ENCODE measurements at places on chromosomes 6 and 20.
A peak's percentile ranks its signal among the peaks of the same experiment; 100 is the strongest.

DNA sequence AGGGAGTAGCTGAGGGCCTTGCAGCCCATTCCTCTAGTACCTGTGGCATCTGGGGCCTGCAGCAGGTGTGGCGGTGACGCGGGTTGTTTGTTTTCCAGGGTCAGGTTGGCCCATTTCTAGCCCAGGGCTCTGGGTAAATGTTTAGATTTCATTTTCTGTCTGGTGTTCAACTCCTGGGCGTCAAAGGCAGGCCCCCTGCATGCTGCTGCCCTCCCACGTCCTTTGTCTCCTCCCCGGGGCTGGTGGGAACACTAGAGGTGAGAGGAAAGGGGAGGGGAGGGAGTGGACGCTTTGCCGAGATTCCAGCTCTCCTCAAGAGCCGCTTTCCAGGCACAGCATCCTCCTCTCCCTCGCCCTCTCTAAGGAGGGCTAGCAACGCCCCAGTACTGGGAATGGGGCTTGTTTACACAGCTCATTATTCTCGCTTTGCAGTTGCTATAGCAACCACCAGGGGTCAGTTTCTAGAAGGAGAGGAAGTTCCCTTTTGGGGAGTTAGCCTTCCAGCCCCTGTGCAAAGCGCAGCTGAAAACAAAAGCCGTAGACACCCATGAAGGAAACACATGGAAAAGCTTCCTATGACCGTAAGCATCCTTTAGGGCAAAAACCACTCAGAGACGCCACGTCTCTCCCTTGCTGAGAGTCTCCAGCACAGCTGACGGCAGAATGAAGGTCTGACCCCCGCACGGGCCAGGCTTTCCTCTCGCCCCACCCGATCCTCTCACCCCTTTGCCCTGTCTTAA is 170.6 kb downstream of the LY86 start:
- peak; percentile 57 for DNase-seq

GRCh38 chr6:727856-728255 is 34.9 kb upstream of the EXOC2 start:
- no peak for DNase-seq

DNA sequence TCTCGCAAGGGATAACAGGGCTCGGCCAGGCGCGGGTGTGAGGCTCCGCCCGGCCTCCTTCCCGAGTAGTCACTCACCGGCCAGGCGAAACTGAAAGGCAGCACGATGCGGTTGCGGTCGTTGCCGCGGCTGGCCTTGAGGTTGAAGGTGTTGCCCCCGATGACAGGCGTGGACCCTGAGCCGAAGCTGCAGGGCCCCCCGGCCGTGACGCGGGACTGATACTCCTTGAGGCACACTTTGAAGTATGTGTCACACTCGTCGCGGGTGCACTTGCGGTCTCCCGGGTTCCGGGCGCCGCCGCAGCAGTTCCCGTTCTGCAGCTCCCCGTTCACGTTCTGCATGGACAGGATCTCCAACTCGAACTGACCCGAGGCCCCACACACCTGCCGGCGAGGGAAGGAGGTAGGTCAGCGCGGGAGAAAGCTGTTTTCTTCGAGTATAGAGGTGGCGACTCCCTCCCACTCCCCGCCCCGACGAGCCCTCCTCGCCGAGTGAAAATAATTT is 1.1 kb downstream of the JAG1 start:
- no peak for DNase-seq

- no peak for DNase-seq
Observed at GRCh38 chr6:105746130-105746505, 340.0 kb upstream of the PRDM1 start.

DNA sequence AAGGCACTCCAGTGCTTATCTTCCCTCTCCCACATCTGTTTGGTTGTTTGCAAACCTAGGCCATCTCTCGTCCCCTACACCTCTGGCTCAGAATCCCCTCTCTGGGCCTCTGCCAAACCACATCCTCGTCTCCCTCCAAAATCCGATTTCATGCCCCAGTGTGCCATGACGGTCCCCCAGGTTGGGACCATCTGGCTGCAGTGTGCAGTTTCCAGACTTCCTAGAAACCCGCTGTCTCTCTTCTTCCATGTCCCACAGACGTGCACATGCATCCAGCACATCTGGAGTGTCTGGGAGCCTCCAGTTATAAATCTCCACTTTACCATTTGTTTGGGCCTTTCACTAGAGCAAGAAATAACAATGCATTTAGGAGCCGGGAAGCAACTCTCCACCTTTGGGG is 316.2 kb downstream of the KIF16B start:
- no peak for DNase-seq

GRCh38 chr6:32814145-32814544 is 2.7 kb downstream of the HLA-DOB start:
- no peak for DNase-seq

DNA sequence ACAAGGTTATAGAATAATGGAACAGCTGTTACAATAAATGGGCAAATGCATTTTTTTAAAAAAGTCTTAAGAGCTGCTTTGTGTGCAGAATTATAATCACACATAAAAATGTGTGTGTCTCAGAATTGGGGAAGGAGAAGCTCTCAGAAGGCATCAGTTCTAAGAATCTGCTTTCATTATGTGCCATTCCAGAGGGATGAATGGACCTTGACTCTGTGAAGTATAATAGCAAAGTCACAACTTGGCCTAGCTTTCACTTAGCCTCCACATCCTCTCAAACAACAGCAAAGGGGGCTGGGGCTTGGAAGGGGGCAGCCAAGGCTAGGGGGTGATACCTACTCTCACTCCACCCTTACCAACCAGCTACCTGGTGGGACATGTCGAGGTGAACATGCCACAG is 265.0 kb downstream of the CDC5L start:
- no peak for DNase-seq

- DNase-seq = no peak
Observed at GRCh38 chr6:97322226-97322625, 39.2 kb upstream of the MMS22L start.

GRCh38 chr20:49132995-49133478 is 55.1 kb downstream of the STAU1 start:
- peak; percentile 60 for DNase-seq

- DNase-seq = peak; percentile 82
Observed at GRCh38 chr20:61640131-61640870, 388.2 kb downstream of the CDH4 start.

Measured in fibroblast of skin of left quadriceps (primary cell).